ENCODE measurements at places on chromosomes 3 and 15. TPM values are rescaled to one million over a fixed set of nuclear protein-coding genes. Genes with fewer than 3 reads are reported as not detected.

DNA sequence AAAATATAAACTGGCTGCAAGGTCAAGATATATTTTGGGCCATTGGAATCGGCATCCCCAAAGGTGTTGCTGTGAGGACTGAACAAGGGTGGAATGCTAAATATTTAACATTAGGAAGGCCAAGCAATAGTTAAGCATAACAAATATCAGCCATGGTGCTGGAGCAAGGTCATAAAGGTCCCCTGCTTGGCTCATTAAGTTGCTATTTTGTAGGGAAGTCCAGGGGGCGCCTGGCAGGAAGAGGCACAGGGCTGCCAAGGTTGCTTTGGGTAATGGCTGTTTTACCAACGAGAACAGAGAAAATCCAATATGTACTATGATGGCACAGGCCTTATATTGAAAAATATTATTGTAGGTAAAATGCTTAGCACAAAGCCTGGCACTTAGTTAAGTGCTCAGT is 62.2 kb downstream of the SLC15A2 start:
- DNase-seq = no peak

- no peak for DNase-seq
Observed at GRCh38 chr15:39478996-39479395, 101.9 kb upstream of the THBS1 start.

Gene CCDC39
- not detected for total RNA-seq

Gene SAXO2
- total RNA-seq = 3.6 TPM

GRCh38 chr15:43998607-43999006 is 171.8 kb downstream of the WDR76 start:
- DNase-seq = peak; percentile 76

GRCh38 chr15:34652726-34653033 is 69.2 kb upstream of the GOLGA8B start:
- no peak for DNase-seq
